ENCODE measurements at places on chromosomes 5 and 9.

- DNase-seq: peak; percentile 48
Observed at GRCh38 chr5:135398160-135398854, 724 bp downstream of the MACROH2A1 start.

DNA sequence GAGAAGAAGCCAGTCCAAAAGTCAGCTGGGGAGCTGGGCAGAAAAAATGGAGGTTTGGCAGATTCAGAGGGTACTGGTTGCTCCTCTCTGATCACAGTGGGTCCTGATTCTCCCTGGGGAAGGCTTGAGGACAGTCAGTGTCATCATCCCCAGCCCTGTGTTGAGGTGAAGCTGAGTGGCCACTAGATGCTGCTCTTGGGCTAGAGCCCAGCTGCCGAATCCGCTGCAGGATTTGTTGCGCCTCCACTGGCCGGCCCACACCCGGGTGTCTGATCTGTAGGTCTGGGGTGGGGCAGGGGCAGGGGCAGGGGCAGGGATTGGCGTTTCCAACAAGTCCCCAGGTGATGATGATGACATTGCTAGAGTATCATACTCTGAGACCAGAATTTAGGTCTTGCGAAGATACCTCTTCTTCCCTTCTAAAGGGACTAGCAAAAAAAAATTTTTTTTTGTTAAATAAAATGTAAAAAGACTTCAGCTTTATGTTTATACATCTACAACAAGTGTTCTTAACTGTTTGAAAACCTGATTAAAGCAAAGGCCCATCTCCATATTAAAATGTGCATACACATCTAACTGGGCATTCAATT, 106.8 kb downstream of the PDE6A start:
- peak; percentile 70 for DNase-seq

GRCh38 chr5:73900566-73900965, 274.6 kb downstream of the ARHGEF28 start:
- DNase-seq: no peak

DNA sequence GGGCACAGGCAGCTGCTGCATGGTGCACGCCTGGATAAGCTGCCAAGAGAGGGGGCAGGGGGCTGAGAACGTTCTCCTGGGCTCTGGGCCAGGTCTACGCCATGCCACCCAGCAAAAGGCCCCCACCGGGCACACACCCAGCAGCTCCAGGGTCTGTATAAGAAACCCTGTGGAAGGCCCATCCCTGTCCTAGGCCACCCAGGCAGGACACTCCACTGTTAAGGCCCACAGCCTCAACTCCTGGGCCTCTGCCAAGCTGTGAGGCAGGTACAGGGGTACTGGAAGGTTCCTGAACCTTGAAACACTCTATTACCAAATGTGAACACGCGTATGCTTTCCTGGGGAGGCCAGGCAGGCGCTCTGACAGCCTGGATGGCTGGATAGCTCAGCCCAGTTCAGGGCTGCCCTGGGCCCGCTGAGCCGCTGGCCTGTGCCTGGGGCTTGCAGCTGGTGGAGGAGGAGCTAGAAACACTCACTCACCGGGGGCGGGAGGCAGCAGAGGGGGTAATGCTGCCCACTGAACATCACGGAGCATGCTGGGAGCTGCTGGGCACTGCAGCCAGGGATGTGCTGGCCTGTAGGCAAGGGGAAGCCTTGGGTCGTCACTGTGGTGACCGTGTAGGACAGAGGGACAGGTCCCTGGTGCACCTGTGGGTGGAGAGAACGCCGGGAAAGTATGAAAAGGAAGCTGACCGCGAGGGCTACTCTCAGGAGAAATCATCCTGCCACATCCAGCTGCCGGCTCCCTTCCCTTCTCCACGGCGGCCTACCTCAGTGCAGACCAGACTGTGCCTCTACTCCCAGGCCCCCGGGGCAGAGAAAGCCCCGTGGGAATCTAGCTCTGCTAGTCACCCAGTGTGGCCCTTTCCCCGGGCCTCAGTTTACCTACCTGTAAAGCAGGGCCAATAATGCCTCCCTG, 6.0 kb downstream of the RNF44 start:
- no peak for DNase-seq

DNA sequence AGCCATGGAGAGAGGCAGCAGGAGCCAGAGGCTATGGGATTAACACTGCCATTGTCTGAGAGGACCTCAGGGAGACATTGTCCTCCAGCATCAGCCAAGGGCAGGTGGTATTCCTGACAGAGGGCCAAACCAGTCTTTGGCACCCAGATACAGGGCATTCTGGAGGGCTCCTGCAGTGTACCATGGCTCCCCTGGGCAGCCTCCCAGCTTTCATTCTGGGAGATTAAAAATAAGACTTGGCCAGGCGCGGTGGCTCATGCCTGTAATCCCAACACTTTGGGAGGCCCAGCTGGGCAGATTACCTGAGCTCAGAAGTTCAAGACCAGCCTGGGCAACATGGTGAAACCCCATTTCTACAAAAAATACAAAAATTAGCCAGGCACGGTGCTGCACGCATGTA, 4.2 kb downstream of the MTAP start:
- DNase-seq: no peak

DNA sequence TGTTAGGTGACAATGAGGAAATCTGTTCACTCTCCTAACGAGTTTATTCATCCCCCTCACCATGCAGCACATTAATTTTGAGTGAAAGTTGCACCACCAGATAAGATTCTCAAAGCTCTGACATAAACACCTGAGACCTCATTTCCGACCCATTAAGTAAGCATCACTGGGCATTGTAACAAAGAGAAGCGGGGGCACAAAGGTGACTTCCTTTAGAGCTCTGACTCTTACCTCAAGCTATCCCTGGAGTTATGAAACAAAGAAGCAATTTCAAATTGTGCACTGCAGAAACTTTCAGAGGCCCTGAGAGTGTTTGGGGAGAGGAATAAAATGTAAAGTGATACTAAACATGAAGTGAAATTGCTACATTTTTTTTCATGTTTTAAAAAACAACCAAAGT, 29.5 kb downstream of the C5orf15 start:
- no peak for DNase-seq

- no peak for DNase-seq
Observed at GRCh38 chr9:129278391-129279237, 100.6 kb upstream of the IER5L start.

DNA sequence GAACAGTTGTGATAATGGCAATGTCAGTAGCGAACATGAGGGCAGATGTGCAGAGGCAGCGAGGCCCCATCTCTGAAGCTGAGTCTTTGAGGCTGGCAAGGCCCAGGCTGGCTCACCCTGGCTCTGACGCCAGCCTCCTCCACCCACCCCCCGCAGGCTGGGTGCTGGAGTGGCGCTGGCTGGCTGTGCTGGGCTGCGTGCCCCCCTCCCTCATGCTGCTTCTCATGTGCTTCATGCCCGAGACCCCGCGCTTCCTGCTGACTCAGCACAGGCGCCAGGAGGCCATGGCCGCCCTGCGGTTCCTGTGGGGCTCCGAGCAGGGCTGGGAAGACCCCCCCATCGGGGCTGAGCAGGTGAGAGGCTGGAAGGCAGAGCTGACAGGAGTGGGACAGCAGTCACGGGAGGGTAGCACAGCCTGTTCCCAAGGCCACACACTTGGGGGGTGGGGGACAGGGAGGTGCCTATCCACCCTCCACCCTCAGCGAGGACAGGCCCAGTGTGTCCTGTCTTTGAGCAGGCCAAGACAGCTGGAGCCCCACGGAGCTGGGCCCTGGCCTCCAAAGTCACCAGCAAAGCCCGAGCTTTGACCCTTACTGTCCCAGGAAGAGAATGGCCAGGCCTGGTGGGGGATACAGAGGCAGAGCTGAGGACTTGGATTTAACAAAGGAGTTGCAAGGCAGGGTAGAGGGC, 5.6 kb downstream of the SLC2A8 start:
- no peak for DNase-seq

- DNase-seq: no peak
Observed at GRCh38 chr5:42572313-42572712, 149.1 kb downstream of the GHR start.

- no peak for DNase-seq
Observed at GRCh38 chr9:137575716-137576411, 2.9 kb downstream of the DPH7 start.

- DNase-seq: no peak
Observed at GRCh38 chr5:174581894-174582293, 142.5 kb upstream of the MSX2 start.

DNA sequence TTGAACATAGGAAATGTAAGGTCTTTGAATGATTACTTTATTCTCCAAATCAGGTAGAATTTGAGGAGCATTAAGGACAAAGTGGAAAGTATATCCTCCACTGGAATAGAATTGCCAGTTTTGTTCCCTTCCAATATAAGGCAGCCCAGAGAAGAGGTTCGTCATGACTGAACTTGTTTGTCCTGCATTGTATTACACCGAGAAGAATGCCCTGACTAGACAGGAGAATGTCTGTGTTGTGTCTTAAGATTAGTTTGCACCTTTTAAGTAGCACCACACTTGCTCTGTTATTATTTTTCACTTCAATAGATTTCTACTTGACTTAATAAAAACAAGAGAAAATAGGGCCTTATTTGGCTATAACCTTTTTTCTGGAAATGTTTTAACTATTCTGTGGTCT, 586.2 kb upstream of the PTGER4 start:
- DNase-seq: no peak

DNA sequence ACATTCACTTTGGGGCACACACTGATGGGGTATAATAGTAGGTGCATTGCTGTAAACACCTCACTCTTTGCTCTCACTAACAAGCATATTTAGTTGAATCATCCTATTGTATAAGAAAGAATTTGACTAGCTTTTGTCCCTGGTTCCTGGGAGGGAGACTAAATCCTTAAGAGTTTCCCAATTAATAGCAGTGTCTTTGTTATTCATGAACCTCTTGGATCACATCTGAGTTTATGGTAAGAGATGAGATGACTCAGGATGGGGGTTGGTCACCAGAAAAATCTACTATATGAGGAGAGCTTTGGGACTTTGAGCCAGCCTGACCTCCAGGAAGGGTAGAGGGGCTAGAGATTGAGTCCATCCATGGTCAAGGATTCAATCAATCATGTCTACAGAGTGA, 56.8 kb downstream of the PUM3 start:
- DNase-seq: no peak

- DNase-seq: no peak
Observed at GRCh38 chr9:4706021-4706420, 26.7 kb downstream of the CDC37L1 start.

DNA sequence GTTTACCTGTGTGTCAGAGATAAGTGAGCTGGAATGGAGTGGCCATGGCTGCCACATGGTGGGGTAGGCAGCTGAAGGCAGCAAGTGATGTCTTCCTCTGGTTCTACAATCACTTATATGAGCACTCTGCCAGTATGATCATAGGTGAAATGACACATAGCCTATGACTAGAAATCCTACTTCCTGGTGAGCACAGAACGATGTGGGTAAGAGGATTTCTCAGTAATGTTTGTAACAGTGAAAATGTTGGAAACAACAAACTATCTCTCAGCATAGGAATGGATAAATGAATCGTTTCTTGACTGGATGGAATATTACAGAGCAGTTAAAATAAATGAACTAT, 187.0 kb upstream of the S1PR3 start:
- no peak for DNase-seq

- DNase-seq: no peak
Observed at GRCh38 chr5:169287529-169287928, 13.4 kb downstream of the SLIT3 start.

DNA sequence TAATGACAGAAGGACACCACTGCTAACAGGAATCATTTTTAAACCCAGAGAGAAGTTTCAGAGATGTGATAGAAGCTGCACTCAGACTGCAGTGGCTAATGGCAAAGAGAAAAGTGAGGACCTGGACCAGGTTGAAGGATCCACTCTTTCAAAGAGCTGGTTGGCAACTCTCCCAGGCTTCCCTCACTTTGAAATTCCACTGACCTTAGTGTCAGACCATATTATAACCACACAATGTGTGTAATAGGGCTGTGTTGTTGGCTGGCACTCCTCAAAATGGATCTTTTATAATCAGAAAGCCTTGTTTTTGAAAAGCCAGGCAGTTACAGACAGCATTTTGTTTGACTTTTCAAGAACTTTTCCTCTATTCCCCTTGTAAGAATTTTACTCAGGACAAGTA, 280.7 kb downstream of the PRELID2 start:
- no peak for DNase-seq

GRCh38 chr9:126295516-126295915, 31.1 kb upstream of the MVB12B start:
- no peak for DNase-seq

- peak; percentile 21 for DNase-seq
Observed at GRCh38 chr5:74035521-74035937, 409.5 kb downstream of the ARHGEF28 start.
